ENCODE measurements at places on chromosomes 11 and 22.

DNA sequence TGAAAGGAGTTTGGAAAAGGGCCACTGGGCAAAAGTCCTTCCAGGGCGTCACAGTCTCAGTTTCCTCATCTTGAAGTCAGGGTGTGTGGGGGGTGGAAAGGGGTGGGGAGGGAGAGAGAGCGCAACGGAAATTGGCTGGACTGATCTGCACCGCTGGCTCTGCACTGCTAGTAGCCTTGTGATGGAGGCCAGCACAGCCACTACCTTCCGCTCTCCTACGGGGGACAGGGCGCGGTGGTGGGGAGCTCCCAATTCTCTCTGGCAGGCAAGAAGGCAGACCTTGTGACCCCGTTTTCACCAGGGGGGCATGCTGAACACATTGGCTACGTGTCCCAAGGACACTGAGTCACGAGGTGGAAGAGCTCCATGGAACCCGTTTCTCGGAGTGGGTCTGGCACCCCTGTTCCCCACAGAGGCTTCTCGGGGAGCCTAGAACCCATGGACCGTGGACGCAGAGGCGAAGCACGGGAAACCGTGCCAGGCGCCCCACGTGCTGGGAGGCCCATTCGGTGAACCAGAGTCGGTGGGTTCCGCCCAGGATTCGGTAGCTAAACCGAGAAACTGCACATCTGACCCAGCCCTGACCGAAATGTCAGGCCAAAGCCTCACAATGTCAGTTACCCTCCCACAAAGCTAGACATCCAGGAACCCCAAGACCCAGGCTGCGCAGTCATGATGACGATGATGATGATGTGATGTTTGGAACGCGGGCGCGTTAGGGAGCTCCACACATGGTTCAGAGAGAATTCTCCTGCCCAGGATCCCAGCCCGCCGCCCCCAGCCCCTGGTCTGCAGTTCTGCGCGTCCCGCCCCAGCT, 28.3 kb upstream of the WNT11 start:
- DNase-seq = peak; percentile 49

GRCh38 chr22:27723708-27724107, 77.8 kb downstream of the MN1 start:
- DNase-seq = no peak

GRCh38 chr22:42372976-42373375, 59.2 kb downstream of the NFAM1 start:
- DNase-seq = no peak

- DNase-seq = no peak
Observed at GRCh38 chr11:94747146-94747545, 21.0 kb upstream of the AMOTL1 start.

GRCh38 chr22:17429516-17429915, 60.3 kb downstream of the CECR2 start:
- DNase-seq = no peak

GRCh38 chr11:123047266-123047946, 14.5 kb downstream of the HSPA8 start:
- no peak for DNase-seq
